NCI-H2107 (cell line): ENCODE measurements at places on chromosomes 1 and 21.
A peak's percentile ranks its signal among the peaks of the same experiment; 100 is the strongest.

- no peak for DNase-seq
Observed at GRCh38 chr1:207750631-207751305, 1.1 kb upstream of the CD46 start.

GRCh38 chr1:4691766-4692405, 37.5 kb downstream of the AJAP1 start:
- no peak for DNase-seq

GRCh38 chr1:225318706-225319575, 108.9 kb downstream of the LBR start:
- peak; percentile 27 for DNase-seq

DNA sequence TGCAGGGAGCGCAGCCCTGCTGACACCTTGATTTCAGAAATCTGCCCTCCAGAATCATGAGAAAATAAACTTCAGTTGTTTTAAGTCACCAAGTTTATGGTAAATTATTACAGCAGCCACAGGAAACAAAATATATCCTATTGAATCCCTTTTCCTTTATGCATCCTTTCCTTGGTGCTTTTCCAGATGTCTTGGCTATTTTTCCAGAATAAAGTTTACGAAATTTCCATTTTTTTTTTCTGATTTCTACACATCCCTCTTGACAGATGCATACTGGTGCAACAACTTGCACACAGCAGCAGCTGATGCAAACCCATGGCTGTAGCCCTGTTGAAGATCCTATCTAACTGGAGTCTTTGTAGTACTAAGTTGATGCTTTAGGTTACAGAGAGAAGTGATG, 111.1 kb upstream of the KCNE2 start:
- DNase-seq: no peak

DNA sequence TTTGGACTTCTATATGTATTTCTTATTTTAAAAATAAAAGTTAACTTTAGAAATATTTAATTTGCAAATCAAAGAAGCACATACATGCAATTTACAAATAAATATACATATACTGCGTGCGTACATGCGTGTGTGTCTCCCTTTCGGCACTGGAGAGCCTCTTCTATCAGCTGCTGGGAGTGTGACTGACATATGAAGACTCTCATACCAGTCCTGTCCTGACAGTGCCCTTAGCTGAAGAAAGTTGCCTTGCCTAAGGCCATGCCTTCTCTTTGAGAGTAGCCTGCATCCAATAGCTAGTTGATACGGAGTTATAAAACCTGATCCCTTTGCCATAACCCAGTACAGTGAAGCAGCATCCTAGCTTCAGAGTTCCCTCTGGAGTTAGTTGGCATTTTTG, 282.4 kb upstream of the NEGR1 start:
- DNase-seq: no peak

- DNase-seq: peak; percentile 20
Observed at GRCh38 chr1:107782217-107782845, 182.6 kb downstream of the VAV3 start.

- DNase-seq: no peak
Observed at GRCh38 chr1:154992721-154993571, 440 bp upstream of the LENEP start.

DNA sequence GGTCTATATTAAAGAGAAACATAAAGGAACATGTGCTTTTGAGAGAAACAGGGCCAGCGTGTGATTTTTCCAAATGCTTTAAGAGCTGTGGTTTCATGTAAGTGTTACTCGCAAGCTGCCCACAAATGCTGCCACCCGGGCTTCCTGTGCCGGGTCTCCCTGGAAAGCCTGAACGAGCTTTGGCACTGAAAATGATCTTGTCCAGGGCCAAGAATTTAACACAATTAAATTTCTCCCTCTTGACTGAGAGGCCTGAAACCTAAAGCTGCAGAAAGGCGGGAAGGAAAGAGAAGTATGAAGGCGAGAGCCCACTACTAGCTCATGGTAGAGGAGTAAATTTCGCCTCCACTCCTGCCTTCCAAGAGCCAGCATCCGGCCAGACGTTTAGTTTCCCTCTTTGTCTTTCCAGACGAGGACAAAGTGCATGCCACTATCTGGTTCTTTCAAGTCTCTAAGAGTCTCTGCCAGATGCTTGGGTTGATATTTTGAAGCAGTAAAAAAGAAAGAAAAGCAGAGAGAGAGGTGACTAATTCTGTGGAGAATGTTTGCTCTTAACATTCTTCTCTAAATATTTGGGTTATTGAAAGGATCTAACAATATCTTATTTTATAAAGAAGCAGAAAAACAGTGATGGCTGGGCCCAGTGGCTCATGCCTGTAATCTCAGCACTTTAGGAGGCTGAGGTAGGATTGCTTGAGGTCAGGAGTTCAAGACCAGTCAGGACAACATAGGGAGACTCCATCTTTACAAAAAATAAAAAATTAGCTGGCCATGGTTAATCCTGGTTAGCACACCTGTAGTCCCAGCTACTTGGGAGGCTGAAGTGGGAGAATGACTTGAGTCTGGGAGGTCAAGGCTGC, 100.0 kb upstream of the HNRNPU start:
- peak; percentile 12 for DNase-seq
